HL-60 (cell line): ENCODE measurements at places on chromosomes 4 and X.

DNA sequence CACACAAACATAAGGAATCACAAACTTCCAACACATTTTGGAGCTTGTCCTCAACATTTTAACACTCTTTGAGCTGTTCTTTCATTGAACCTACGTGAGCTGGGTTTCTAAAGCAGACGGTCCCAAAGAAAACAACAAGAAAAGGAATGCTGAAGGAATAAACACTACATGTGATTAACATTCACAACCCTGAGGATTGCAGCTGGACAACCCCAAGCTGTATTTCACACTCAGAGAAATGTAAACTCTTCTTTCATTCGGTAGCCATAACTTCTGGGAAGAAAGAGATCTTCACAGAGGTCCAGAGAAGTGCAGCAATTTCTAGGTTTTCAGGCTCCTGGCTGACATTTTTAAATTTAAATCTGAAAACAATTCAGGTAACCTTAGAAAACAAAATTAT, 130.2 kb downstream of the CFAP299 start:
- DNase-seq = no peak

GRCh38 chrX:20479896-20480295, 213.2 kb upstream of the RPS6KA3 start:
- no peak for DNase-seq

- DNase-seq = no peak
Measured at GRCh38 chr4:184529283-184529682, 54.9 kb upstream of the IRF2 start.

GRCh38 chrX:24520472-24520871, 55.4 kb downstream of the PDK3 start:
- no peak for DNase-seq

GRCh38 chr4:150982557-150983233, 32.4 kb downstream of the LRBA start:
- no peak for DNase-seq

DNA sequence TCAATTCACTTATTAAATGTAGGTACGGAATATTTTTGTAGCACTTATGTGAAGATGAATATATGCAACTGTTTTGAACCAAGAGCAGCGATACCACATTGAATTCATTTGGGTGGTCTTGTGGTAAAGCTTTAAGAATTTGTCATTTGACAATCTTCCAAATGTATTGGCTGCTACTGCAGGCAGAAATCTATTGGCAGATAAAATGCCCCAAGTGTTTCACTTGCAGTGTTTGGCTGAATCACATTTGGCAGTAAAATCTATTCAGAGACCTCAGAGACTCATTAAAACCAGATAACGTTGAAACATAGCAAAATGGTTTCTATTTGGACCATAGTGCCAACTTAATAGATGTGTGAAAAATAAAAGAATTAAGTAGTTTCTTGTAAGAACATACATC, 303.4 kb downstream of the FGF13 start:
- DNase-seq = no peak

DNA sequence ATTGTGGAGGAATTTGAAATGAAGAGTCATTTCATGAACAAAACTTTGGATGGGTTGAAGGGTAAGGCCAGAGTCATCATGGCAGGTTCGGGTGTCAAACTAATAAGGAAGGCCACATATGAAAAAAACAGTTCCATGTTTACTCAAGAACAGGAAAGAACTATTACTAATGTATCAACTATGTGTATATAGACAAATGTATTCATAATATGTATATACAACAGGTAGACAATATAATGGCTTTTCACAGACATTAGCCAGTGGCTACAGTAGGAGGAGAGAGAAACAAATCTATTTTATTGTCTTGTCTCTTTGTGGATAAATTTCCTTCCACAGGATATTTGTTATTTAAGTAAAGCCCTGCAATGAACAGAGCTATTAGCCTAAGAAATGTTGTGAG, 101.1 kb downstream of the CBLL2 start:
- DNase-seq = no peak
